ENCODE measurements at places on chromosomes 12 and 14.

DNA sequence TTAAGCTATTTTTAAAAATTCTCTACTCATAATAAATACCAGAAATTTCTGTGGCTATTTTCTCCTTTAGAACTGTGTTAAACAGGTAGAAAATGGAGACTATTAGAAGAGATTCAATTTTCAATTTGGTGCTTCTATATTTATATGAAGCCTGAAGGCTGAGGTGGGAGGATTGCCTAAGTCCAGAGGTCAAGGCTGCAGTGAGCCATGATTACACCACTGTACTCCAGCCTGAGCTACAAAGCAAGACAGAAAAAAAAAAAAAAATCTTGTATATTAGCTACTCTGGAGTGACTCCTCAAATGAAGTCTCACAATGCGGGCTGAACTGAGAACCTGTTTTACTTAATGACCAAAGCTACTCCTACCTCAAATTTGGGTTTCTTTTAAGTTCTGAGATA lies 9.8 kb upstream of the DPF3 start:
- DNase-seq: no peak

GRCh38 chr14:75926431-75927115 lies 55.2 kb downstream of the TGFB3 start:
- no peak for DNase-seq

DNA sequence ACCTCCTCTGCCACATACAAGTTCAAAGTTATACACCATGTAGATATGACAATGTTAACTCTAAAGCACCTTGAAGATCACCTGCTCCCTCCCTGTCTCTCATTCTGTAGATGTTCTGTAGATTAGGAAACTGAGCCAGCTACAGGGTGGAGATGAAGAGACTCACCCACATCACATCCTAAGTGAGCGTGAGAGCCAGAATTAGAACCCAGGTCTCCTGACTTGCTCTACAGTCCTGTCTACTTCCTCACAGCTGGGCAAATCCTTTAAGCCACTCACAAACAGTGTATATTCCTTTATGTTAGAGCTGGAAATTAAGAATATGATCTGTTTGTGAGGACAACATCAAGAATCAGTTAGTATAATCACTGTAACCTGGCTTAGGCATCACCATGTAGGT lies 1.8 kb downstream of the APPL2 start:
- DNase-seq: no peak

DNA sequence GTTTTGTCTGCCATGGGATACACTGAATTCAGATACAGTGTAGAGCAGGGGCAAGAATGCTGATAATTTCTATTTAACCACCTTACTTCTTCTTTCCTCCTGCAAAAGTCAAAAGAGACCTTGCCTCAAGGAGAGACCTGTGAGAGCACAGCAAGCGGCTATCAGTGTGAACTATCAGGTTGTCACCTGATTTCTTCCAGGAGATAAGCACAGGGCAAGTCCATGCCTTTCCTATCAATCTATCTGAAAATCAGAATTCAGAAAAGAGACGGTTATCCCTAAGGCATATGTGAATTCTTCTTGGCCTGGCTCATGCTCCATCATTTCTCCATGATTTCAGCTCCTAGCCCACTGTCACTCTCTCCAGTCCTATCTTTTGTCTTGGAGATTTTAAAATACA lies 128.9 kb upstream of the CCND2 start:
- DNase-seq: no peak

Measured in transverse colon (tissue), 4 donors.